ENCODE measurements at places on chromosomes 3 and 15.
A peak's percentile ranks its signal among the peaks of the same experiment; 100 is the strongest.

- no peak for DNase-seq
Observed at GRCh38 chr3:70225146-70225545, 87.3 kb downstream of the MDFIC2 start.

GRCh38 chr3:74844428-74844827 is 230.0 kb upstream of the CNTN3 start:
- no peak for DNase-seq

- DNase-seq: no peak
Observed at GRCh38 chr3:163708428-163708827, 1369.9 kb downstream of the SI start.

- DNase-seq: no peak
Observed at GRCh38 chr3:12273045-12273695, 15.7 kb upstream of the PPARG start.

DNA sequence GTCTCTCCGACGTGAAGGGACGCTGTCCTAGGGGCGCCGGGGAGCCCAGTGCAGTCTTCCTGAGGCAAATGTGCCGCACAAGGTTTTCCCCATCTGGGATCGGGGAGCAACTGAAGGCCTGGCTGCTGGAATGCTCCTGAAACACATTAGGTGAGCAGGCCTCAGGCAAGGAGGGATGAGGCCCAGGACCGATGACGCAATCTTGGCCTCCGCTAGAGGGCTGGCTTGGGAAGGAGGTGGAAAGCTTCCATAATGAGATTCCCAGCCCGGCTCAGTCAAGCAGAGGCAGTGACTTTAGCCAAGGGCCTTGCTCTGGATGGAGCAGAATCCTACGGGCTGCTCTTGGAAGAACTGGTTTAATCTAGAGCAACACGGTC is 50.8 kb downstream of the CPN2 start:
- DNase-seq: peak; percentile 23

GRCh38 chr15:60328852-60329443 is 68.8 kb downstream of the ANXA2 start:
- peak; percentile 32 for DNase-seq

DNA sequence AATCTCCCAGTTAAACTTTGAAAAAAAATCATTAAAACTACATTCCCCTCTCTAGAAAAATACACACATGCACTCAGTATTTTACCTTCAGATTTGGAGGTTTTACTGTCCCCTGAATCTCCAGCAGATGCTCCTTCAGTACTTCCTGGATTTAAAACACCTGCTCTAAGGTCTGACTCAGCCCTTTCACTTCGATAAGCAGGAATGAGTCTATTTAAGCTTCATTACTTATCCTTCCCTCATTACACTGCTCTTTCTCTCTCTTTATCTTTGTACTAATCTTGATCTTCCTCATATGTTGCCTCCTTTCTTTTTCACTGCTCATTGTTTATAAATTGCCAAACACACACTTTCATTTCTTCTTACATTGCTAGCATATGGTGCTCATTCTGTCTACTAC is 443.9 kb downstream of the DIPK2A start:
- no peak for DNase-seq

- no peak for DNase-seq
Observed at GRCh38 chr15:38190501-38190900, 62.1 kb upstream of the SPRED1 start.

- DNase-seq: no peak
Observed at GRCh38 chr3:87867001-87867400, 191.8 kb downstream of the CGGBP1 start.

GRCh38 chr3:46479696-46480095 is 15.0 kb upstream of the LTF start:
- no peak for DNase-seq

- DNase-seq: no peak
Observed at GRCh38 chr15:89498574-89498906, 2.2 kb upstream of the RHCG start.

GRCh38 chr15:99386391-99386790 is 135.1 kb downstream of the LRRC28 start:
- no peak for DNase-seq

GRCh38 chr3:176872771-176873209 is 324.5 kb downstream of the TBL1XR1 start:
- DNase-seq: peak; percentile 17

GRCh38 chr3:171195686-171196085 is 169.2 kb upstream of the SLC2A2 start:
- DNase-seq: no peak

DNA sequence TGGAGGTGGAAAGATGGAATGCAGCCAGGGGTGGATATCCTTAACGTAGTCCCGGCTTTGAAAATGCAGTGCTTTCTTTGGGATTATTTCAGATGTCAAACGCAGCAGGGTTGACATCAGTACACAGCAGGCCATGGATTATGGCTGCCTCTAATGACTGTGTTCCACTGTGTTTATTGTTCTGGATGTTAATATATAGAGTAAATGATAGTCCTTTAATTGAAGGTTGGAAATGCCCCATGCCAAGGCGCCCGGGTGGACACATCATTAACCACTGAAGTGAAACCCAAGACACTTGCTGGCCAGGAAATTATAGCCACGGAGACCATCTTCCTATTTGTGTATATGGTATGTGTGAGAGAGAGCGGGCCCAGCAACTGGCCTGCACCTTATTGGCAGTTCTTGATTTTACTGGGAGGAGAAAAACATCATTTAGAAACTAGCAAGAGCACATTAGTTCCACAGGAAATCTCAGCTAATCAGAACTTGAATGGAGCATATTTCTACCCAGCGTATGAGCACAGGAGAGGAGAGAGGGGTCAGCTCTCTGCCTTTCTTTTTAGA is 254.9 kb upstream of the RASGRP1 start:
- no peak for DNase-seq

GRCh38 chr15:48425051-48425450 is 93.8 kb downstream of the DUT start:
- DNase-seq: no peak

DNA sequence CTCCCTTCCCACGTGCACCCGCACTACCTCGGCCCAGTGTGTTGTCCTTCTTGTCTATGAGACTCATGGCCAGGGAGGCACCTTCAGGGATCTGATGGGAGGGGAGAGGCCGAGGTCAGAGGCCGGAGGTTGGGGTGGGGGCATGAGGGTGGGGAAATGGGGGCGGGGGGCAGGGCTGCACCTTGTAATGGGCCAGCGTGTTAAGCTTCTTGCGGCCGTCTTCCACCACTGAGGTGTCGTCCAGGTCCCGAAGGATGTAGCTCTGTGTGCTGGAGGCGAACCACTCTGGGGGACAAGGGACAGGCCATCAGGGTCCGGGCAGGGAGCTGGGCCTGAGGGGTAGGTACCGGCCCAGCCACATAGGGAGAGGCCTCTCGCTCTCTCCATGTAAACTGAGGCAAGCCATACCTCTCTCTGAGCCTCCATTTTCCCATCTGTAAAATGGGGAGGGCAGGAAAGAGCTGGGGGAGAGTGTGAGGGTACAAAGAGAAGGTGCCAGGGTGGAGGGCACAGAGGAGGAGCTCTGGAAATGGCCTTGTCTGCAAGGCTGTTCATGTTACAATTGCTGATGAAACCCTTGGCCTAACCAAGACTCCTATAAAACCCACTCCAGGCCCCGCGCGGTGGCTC is 18.8 kb downstream of the H1-8 start:
- no peak for DNase-seq

DNA sequence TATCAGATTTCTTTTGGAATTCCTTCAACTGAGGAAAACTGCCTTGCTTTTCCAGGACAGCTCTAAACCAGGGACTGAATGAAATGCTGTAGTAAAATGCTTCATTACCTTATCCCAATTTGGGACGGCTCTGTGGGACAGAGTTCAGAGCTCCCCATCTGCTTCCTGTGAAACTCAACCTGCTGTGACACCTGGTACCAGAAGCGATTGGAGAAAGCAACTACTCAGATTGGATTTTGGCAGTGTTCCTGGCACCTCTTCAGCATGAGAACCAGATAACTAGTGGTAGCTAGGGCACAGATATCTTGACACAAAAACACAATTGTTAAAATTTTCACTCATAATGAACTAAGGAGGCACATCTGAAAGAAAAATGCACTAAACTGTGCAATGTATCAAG is 539.1 kb downstream of the SI start:
- DNase-seq: no peak

DNA sequence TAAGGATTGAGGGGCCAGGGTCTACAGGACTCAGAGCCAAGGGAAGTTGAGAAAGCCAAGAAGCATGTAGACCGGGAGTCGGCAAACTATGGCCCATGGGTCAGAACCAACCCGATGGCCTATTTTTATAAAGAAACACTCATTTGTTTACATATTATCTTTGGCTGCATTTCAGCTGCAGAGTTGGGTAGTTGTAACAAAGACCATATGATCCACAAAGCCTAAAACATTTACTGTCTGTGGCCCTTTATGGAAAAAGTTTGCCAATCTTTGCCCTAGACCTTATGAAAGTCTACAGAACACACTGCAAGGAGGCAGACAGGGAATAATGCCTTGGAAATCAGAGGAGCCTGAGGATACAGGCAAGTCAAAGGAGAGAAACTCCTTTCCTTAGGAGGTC is 63.2 kb upstream of the MNS1 start:
- no peak for DNase-seq

DNA sequence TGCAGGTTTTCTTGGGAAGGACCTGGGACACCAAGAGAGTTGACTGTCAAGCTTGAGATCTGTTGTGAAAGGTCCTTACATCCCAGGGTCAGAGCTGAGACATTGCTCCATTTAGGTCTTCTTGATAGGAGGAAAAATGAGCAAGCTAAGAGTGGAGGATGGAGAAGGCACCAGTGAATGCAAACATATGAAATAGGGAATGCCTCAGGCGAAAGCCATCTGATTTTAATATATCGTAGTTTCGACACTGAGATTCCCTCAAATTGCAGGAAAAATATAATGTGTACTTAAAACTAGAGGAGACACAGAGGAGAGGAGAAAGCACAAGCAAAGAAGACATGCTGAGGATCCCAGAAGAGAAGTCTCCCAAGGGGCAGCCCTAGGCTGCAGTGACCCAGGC is 85.5 kb downstream of the TM4SF4 start:
- no peak for DNase-seq

DNA sequence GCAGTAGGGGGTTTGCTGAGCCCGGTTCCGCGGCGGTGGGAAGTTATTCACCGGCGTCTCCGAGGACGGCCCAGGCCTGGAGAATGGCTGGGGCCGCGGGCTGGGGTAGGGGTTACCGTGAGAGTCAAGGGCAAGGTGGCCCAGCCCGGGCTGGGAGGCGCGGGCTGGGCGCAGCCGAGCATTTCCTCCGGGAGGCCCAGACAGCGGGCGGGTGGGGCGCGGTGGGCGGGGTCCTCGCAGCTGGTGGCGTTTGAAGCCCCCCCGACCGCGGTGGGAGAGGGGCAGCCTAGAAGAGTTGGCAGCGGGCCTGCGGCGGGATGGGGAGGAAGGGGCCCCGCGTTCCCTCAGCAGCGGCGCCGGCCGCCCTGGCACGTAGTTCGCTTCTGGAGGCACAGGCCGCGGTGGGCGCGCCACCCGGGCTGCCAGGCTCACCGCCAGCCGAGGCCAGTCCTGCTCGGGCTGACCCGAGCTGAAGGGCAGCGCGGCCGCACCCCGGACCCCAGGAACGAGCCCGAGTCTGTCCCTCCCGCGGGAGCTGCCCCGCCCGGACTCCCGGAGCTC is 960 bp upstream of the KLF13 start:
- DNase-seq: peak; percentile 22

DNA sequence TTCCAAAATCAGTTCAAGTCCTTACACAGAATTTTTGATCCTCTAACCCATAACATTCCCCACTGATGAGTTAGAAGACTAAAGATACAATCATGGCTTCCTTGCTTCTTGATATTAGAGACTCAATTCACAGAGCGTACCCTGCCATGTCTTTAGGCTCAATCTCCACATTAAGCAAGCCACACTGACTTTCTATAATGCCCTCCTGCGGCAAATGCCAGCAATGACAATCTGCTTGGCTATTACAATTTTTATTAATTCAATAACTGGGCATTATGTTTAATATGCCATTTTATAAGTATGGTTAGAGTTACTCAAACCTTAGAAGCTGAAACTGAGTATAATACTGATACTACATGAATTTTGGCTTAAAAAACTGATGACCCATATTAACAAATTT is 479.7 kb upstream of the NR2F2 start:
- DNase-seq: no peak

- no peak for DNase-seq
Observed at GRCh38 chr3:132539681-132540080, 57.4 kb upstream of the ACKR4 start.

GRCh38 chr3:143576568-143577270 is 271.5 kb downstream of the SLC9A9 start:
- DNase-seq: no peak

- DNase-seq: no peak
Observed at GRCh38 chr3:130779031-130779430, 32.4 kb upstream of the PIK3R4 start.

DNA sequence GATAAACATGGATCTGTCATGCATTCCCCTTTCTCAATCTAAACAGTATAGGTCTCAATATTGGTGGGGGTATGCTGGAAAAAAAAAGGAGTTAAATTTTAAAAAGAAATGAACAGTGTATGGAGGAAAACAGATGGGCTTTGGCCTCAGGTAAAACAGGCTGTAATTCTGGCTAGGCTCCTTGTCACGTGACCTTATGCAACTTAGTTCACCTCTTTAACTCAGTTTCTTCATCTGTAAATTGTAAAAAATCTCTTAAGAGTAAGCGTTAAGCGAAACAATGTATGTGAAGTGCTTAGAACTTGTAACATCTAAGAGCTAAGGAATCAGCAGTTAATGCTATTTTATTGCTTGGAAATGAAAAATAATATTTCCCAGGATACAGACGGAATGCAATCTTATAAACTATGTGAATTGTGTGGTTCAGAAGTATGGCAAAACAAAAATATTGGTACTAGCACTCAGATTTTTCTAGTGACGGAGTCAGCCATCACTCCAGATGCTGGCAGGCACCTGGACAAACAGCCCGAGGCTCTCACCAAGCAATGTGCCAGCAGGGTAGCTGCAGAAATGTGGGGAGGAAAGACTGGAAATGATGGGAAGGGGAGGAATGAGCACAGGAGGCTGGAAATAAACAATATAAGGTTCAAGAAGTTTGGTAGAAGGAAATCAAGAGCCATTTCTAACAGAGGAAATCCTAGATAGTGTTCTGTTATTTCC is 172.8 kb downstream of the USP13 start:
- no peak for DNase-seq

DNA sequence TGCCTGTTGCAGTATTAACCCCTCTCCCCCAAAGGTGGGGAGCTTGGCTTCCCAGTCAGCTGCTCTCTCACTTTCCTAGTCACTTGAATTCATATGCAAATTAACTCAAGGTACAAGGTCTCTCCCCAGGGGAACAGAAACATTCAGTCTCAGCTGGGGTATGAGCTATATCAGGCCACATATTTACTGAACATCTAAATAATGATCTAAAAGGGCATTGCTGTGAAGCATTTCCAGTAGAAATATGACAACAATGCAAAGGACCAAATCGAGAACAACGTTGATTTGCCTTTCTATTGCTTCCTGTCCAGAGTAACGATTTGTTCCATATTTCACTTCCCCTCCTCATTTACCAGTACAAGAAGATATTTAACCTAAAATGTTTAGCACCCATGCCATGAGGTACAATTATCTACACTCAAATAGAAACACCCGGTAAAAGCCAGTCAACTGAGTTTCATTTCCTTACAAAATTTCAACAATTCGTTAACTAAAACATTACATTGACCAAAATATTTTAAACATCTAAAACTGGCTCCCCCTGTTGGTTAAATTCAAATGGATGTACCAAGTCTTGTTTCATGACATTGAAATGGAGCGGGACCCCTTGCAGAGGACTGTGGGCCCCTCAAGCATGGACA is 36.5 kb upstream of the KLHL6 start:
- peak; percentile 56 for DNase-seq

All from NCI-H526 (cell line).